Fibroblast of lung (primary cell): ENCODE measurements at places on chromosomes 1 and 21. TPM values are rescaled to one million over a fixed set of nuclear protein-coding genes. Genes with fewer than 3 reads are reported as not detected.

GRCh38 chr1:226937940-226938725, 2.0 kb upstream of the COQ8A start:
- H3K4me1 ChIP-seq, result peaks cover 7% of the 10 kb centered on the region
- no peaks in the 10 kb centered on the region for H3K36me3 ChIP-seq
- H3K27me3 ChIP-seq, result no peaks in the 10 kb centered on the region
- DNase-seq, result no peak
- H3K4me3 ChIP-seq, result no peak overlapping the region

GBP7 gene
- total RNA-seq, result not detected in 2 replicates

GRCh38 chr1:234727018-234727940, 117.3 kb upstream of the IRF2BP2 start:
- peaks cover 37% of the 10 kb centered on the region for H3K4me1 ChIP-seq
- DNase-seq, result peak; percentile 35
- no peaks in the 10 kb centered on the region for H3K27me3 ChIP-seq
- no peak overlapping the region for H3K27ac ChIP-seq

- H3K27ac ChIP-seq, result no peak overlapping the region
- H3K36me3 ChIP-seq, result no peaks in the 10 kb centered on the region
- H3K27me3 ChIP-seq, result no peaks in the 10 kb centered on the region
- DNase-seq, result no peak
- H3K4me1 ChIP-seq, result no peaks in the 10 kb centered on the region
- no peak overlapping the region for H3K4me3 ChIP-seq
Measured at GRCh38 chr1:38766125-38766524, 93.4 kb downstream of the RRAGC start.

DNA sequence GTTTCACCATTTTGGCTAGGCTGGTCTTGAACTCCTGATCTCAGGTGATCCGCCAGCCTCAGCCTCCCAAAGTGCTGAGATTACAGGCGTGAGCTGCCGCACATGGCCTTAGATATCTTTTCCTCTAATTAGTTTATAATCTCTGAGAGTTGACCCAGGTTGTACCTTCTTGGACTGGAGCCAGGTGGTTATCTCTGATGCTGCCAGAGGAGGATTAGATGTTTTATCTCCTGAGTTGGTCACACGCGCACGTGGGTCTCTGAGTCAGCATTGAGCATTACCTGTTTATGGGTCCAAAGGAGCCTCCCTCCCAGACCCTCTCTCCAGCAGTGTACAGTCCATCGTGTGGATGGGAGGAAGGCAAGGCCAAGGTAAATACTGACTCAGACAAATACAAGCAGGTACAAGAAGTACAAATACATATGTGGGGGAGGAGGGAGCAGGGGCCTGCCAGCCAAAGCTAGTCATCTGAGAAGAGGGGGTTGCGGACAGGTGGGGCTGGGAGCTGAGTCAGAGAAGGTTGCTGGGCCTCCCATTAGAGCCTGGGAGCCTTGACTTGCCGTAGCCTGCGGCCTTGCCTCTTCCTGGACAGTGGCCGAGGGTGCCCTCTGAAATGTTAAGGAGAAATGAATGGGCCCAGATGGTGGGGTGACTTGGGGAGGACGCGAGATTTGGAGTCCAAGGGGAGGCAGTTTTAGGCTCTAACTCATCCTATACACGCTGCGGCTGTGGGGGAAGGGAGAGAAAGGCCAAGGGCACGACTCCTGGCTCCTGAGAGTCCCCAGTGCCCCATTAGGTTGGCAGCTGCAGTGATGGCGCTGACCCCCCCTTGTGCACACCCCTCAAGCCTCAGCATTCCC, 13.1 kb downstream of the IL6R start:
- peaks cover 42% of the 10 kb centered on the region for H3K4me1 ChIP-seq
- H3K36me3 ChIP-seq, result no peaks in the 10 kb centered on the region

GRCh38 chr21:25750085-25750484, 15.3 kb downstream of the GABPA start:
- no peaks in the 10 kb centered on the region for H3K4me1 ChIP-seq
- no peak overlapping the region for H3K4me3 ChIP-seq
- H3K36me3 ChIP-seq, result peaks cover 2% of the 10 kb centered on the region
- no peak for DNase-seq
- H3K27me3 ChIP-seq, result no peaks in the 10 kb centered on the region

DNA sequence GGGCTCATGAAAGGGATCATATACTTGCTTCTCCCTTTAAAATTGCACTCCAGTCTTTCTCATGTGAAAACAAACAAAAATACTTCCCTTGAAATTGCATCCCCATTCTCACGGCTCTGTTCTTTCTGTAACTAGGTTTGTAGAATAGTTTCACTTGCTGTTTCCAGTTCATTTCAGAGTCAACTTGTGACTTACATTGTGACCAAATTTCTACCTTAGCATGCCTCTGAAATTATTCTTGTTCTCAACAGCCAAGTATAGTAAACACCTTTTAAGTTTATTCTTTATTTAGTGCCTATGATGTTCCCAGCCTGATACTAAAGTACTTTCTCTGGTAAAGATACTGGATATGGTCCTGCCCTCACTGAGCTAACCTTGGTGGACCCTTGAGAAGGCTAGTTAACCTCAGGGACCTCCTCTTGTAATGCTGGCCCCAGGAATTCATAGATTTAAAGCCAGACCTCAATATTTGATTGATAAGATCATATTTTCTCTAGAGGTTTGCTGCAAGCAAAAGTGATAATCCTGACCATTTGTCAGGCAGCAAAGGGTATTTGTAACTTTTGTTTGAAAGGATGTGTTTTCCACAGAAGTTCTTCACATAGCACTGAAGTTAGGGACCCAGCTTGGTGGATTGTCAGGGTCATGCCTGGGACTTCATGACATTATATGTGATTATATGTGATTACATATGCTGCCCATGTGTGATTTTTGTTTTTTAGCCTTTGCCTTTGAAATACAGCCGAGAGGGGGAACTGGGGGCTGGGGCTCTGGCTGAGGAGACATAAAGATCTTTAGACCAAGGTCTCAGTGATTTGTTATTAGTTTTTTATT, 29.6 kb downstream of the VANGL2 start:
- no peak overlapping the region for H3K27ac ChIP-seq
- DNase-seq, result no peak
- H3K27me3 ChIP-seq, result no peaks in the 10 kb centered on the region
- no peaks in the 10 kb centered on the region for H3K4me1 ChIP-seq
- H3K4me3 ChIP-seq, result no peak overlapping the region

- H3K27me3 ChIP-seq, result no peaks in the 10 kb centered on the region
- H3K4me1 ChIP-seq, result no peaks in the 10 kb centered on the region
- no peak overlapping the region for H3K4me3 ChIP-seq
- no peaks in the 10 kb centered on the region for H3K36me3 ChIP-seq
- H3K27ac ChIP-seq, result no peak overlapping the region
- DNase-seq, result no peak
Measured at GRCh38 chr21:24826822-24827221, 780.5 kb downstream of the MRPL39 start.

DNA sequence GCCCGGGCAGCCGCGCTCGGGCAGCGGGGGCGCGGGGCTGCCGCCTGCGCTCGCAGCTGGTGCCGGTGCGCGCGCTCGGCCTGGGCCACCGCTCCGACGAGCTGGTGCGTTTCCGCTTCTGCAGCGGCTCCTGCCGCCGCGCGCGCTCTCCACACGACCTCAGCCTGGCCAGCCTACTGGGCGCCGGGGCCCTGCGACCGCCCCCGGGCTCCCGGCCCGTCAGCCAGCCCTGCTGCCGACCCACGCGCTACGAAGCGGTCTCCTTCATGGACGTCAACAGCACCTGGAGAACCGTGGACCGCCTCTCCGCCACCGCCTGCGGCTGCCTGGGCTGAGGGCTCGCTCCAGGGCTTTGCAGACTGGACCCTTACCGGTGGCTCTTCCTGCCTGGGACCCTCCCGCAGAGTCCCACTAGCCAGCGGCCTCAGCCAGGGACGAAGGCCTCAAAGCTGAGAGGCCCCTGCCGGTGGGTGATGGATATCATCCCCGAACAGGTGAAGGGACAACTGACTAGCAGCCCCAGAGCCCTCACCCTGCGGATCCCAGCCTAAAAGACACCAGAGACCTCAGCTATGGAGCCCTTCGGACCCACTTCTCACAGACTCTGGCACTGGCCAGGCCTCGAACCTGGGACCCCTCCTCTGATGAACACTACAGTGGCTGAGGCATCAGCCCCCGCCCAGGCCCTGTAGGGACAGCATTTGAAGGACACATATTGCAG, 3.0 kb downstream of the ARTN start:
- H3K4me1 ChIP-seq, result peaks cover 9% of the 10 kb centered on the region
- DNase-seq, result peak; percentile 45
- no peaks in the 10 kb centered on the region for H3K27me3 ChIP-seq
- H3K27ac ChIP-seq, result no peak overlapping the region

PSMD4 gene
- total RNA-seq, result 193 and 240 TPM in 2 replicates

DNA sequence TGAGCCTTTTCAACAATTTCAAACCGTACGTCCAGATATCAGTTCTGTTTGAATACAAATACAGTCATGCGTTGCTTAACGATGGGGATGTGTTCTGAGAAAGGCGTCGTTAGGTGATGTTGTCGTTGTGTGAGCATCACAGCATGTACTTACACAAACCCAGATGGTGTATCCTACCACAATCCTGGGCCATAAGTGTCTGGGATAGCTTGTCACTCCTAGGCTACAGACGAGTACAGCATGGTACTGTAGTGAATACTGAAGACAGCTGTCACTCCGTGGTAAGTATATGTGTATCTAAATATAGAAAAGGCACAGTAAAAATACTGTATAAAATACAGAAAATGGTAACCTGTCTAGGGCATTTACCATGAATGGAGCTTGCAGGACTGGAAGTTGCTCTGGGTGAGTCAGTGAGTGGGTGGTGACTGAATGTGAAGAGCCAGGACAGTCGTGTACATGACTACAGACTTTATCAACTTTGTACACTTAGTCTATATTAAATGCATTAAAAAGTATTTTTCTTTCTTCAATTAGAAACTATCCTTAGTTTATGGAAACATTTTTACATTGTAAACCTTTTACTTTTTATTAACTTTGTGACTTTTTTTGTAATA, 10.5 kb upstream of the OR2W3 start:
- no peaks in the 10 kb centered on the region for H3K36me3 ChIP-seq
- no peak overlapping the region for H3K4me3 ChIP-seq
- H3K27me3 ChIP-seq, result no peaks in the 10 kb centered on the region
- DNase-seq, result no peak
